ENCODE measurements at places on chromosomes 5 and 9.

- DNase-seq: no peak
Observed at GRCh38 chr5:77984587-77984986, 208.4 kb upstream of the TBCA start.

GRCh38 chr5:67998709-67999261 is 216.8 kb upstream of the PIK3R1 start:
- no peak for DNase-seq

GRCh38 chr5:173941758-173942401 is 47.1 kb upstream of the C5orf47 start:
- no peak for DNase-seq

- DNase-seq: no peak
Observed at GRCh38 chr5:137778772-137779564, 24.8 kb upstream of the HNRNPA0 start.

DNA sequence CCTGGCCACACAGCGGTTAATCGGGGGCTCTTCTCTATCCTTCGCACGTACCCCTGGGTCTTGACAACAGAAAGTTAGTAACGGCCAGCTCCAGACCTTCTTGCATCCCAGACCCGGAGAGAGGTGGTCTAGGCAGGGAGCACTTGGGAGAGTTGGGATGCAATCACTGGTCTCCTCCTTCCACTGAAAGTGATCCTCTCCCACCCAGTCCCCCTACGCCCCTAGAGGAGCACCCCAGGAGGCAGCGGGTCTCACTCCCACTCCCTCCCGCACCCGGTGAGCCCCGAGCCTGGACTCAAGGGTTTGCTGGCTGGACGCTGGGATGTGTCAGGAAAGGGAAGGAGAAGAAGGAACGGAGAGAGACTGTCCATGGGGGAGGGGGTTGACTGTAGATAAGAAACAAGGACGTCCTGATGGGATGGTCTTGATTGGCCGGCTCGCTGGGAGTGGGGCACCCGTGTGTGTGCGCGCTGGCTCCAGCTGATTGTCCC is 2.0 kb downstream of the RORB start:
- DNase-seq: no peak

DNA sequence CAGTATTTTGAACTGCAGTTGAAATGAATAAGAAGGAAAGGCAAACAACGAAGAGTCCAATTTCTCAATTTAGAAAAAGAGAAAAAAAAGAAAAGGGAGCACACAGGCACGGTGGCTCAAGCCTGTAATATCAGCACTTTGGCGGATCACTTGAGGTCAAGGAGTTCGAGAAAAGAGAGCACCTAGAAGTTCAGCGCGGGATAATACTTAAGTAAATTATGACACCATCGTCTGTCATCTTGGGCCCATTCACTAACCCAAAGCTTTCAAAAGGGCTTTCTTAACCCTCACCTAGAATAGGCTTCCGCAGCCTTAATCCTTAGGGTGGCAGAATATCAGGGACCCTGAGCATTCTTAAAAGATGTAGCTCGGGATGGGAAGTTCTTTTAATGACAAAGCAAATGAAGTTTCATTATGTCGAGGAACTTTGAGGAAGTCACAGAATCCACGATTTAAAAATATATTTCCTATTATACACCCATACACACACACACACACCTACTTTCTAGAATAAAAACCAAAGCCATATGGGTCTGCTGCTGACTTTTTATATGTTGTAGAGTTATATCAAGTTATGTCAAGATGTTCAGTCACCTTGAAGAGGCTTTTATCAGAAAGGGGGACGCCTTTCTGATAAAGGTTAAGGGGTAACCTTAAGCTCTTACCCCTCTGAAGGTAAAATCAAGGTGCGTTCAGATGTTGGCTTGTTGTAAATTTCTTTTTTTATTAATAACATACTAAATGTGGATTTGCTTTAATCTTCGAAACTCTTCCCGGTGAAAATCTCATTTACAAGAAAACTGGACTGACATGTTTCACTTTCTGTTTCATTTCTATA is 602 bp upstream of the CD274 start:
- DNase-seq: no peak

GRCh38 chr5:11700391-11700790 is 203.9 kb downstream of the CTNND2 start:
- no peak for DNase-seq

- DNase-seq: no peak
Observed at GRCh38 chr5:77952636-77953212, 176.6 kb upstream of the TBCA start.

- DNase-seq: no peak
Observed at GRCh38 chr9:135070198-135070951, 17.1 kb upstream of the OLFM1 start.

DNA sequence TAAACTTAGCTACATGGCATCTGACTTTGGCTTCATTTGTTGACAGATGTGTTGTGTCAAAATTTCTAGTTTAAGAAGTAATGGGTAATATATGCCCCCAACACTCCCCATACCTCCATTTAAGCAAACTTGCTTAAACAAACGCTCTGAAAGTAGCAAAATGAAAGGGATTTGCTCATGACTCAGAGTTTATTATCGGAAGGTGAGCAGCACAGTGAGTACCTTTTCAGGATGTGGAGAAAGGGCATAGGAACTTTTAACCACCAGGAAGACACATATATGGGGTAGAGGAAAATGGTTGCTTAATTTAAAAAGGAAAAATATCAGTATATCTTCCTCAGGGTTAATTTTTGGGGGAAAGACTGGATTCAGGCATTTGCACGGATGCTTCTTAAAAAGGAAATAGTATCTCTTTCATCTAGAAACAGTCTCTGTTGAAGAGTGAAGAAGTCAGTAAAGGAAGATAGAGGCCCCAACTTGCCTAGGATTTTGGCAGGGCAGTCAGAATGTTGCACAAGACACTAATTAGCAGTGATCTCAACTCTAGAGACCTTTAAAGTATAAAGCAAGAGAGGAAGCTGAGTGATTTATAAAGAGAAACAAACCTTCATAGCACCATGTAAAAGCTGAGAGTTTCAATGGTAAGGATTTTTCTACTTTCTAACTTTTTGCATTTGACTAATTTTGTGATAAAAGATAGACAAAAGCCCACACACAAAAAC is 155.1 kb downstream of the TRIO start:
- no peak for DNase-seq

All from non-pigmented ciliary epithelial cell (primary cell).